ENCODE measurements at places on chromosomes 6 and 20.

DNA sequence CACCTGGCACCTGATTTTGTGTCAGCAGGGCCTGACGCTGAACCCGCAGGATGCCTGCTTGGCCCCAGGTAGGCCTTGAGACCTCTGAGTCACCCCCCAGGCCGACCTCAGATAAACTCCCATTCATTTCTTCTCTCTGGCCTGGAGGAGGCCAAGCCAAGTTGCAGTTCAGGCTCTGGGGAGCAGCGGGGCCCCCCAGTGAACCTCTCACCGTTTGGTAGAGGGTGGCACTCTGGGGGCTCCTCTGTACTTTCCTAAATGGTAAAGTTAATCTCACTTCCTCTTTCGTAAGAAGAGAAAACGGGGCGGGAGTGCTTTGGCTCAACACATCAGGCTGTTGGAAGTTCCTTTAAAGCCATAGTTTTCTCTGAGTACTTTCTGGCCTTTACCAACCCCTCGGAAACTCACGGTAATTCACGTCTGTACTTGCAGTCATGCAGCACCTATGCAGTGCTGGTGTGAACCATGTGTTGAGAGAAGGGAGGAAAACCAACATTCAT is 2.8 kb downstream of the SIRPA start:
- no peak for DNase-seq

DNA sequence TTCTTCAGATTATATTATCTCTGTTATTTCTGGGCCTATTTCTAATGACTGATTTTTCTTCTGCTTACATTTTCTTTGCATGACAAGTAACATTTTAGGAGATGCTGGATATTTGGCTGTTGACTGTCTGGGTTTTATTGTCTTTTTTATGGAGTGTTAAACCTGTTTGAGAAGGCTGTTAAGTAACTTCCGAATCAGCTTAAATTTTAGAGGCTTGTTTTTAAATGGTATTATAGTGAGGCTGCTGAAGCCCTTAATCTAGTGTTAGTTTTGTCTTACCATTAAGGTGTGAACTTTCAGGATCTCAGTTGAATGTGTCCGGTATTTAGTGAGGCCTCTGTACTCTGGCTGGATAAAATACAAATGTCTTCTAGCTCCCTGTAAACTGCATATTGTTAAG is 109.8 kb downstream of the EYA4 start:
- no peak for DNase-seq

DNA sequence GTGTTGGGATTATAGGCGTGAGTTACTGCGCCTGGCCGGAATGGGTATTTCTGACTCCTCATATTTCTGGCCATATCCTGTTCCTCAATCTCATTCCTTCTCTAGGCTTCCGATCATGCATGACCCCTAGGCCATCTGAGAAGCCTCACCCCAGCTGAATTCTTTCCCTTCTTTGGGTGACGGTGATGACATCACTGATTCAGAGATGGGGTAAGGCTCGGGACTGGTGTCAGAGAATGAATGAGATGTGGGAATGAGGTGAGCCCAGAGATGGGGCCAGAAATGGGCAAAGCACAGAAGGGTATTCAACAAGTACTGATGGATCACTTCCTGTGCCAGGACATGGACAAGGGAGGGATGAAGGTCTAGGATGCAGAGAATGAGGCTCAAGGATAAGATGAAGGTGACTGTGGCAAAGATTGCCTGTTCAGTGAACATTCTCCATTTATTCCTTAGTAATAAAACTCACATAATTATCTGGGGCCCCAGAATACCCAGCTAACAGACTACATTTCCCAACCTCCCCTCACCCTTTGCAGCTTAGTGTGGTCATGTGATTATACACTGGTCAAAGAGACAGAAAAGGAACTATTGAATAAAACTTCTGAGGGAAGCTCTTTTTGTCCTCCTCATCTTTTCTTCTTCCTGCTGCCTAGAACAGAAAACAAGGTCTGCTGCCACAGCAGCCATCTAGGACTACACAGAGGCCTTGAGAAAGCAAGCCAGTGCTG is 39.6 kb downstream of the KIAA0319 start:
- DNase-seq, result no peak

DNA sequence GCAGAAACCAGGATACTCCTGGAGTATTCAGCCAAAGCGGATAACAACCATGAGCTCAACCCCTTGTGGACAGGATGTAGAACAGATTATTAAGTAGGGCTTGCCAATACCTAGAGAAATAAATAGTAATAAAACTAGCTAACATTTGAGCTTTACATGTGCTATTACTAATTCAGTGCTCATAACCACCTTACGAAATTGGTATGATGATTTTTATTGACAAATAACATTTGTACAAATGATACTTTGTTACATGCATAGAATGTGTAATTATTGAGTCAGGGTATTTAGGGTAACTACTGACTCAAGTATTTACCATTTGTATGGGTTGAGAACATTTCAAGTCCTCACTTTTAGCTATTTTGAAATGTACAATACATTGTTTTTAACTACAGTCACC is 287.9 kb downstream of the CDC5L start:
- no peak for DNase-seq

DNA sequence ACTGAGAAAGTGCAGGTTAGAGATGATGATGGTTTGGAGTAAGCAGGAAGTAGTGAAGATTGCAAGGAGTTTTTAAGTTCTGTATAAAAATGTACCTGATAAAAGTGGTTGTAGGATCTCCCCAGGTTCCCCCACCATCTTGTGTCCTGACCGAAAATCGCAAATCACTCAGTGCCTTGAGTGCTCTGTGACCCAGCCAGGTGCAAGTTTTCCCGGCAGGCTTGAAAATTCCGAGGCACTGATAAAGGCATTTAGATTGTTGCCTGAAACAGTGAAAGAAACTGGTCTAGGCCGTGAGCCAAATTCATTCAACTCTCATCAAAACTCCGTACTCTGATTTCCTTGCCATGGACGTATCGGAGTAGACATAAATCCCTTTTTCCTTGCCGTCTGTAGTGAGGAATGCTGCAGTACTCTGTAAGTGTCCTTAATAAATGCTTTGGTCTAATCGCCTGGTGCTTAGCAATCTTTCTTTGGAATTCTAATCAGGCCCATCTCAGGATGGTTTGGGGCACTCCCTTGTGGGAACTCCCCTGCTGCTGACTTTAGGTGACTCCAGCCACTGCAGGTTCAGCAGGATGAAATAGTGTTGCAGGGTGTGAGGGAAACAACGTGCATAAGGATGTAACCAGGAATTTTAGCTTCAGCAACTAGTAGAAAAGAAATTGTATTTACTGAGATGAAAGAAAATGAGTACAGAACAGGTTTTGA is 1199.8 kb upstream of the MAP3K7 start:
- DNase-seq, result no peak

GRCh38 chr6:111764238-111765175 is 108.7 kb downstream of the FYN start:
- no peak for DNase-seq

DNA sequence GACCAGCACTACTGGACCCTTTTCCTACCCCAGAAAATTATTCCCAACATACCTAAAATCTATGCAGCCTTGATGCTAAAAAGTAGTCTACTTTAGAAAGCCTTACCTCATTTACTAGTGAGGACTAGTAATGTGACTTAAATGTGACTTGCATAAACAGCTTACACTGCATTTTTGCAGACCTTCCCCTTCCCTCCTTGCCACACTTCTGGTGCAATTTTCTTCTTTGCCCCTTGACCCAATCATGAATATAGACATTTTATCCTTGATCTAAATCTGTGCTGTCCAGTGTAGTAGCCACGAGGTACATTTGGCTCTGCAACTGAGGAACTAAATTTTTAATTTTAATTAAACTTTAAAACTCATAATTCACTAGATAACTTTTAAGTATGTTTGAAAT is 7.0 kb upstream of the ZKSCAN8 start:
- DNase-seq, result no peak

- peak; percentile 42 for DNase-seq
These were observed 29.8 kb downstream of the DCBLD1 start for GRCh38 chr6:117512056-117512828.

DNA sequence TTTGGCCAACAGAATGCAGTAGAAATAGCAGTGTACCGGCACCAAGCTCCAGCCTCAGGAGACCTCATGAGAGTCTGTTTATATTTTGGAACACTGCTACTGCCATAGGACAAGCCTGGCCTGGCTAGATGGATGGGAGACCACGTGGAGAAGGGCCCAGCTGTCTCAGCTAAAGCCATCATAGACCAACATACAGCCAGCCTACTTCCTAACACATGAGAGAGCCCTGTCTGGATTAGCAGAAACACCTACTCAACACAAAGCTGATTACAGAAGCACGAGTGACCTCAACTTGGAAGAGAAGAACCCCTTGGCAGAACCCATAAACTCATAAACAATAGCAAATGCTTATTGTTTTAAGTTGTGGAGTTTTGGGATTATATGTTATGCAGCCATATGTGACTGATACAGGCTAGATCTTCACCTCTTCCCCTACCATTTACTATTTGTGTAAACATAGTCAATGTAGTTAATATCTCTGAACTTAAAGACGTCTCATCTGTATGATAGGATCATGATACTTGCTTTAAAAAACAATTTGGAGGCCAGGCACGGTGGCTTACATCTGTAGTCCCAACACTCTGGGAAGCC is 199.4 kb upstream of the ZNF217 start:
- no peak for DNase-seq

DNA sequence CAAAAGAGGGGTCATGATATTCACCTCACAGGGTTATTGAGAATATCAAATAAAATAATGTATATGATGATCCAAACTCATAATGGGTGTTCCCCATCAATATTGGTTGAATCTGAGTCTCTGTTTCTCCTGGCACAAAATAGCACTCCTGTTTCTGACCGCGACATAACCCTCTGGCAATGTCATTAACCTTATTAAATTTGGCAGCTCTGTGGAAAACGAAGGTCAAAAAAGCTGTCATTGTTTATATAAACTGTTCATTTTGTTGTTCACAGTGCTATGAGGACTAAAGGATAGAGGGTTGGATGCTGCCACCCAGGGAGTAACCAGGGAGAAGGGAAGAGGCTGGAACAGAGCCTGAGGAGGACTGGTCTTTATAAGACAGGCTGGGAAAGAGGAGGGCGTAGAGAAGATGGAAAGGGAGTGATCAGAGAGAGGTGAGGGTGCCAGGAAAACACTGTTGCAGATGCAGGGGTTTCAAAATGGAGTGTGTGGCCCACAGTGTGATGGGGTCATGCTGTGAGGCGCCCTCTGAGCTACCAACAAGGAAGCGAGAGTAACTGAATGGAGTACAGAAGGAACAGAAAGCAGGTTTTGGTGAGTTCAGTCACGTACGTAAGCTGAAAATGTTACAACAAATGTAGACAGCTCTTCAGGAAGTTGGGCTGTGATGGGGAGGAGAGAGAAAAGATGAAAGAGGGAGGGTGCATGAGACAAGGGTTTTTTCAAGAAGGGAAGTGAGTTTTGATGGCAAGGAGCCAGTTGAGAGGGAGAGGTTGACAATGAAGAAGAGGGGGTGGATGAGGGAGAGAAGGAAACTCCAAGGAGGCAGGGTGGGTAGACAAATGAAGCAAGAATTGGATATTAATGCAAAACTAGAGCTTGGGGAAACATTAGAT is 251.6 kb upstream of the TAB2 start:
- no peak for DNase-seq

- DNase-seq, result peak; percentile 4
These were observed 350.9 kb upstream of the NRSN1 start for GRCh38 chr6:23775127-23775526.

GRCh38 chr6:72032086-72032485 is 145.7 kb downstream of the RIMS1 start:
- DNase-seq, result peak; percentile 75

DNA sequence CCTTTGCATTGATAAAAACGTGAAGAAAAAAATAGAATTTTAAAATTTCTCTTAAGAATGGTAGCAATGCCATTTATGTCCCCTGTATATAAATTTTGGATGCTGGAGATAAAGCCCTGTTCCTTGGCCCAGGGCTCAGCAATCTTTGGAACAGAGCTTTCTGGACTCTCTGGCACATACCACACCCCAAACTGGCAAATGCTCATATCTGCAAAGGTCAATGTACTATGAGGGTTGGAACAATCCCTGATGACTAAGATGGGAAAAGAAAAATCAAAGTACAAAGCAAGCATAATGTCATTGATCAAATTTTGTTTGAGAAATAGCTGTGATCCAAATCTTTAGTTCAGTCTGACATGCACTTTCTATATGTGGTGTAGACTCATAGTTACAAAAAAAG is 158.1 kb upstream of the HCRTR2 start:
- DNase-seq, result no peak

- no peak for DNase-seq
These were observed 235.1 kb upstream of the RREB1 start for GRCh38 chr6:6872459-6873344.

DNA sequence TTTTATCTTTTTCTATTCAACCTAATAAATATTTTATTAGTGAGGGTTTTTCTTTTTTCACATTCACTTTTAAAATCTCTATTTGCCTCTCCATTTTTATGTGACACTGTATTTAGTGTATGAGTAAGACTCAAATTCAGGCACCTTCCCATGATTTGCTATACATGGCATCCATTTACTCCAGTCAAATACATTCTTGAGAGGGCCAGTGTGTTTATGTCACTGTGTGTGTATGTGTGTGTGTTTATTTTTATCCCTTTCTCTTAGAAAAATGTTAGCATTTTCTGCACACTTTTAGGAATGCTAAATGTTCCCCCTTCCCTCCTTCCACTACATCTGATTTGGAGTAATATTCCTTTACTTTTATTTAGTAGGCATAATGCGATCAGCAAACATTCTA is 290.0 kb downstream of the PACRG start:
- no peak for DNase-seq

GRCh38 chr6:118810420-118811027 is 83.4 kb upstream of the ASF1A start:
- DNase-seq, result no peak

DNA sequence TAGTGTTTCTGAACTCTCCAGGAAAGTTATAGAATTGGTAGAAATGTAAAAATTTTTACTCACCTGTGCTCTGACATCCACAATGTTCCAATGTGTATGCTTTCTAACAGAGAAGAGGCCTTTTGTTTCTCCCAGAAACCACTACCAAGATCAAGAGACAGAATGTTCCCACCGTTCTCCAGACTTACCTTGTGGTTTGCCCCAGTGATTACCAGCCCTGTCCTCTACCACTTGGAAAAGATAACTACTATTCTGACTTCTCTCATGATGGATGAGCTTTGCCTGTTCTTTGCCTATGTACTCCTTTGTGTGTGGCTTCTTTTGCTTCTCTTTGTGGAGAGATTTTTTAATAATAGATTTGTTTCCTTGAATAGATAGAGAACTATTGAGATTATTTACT is 173.0 kb upstream of the SCGN start:
- DNase-seq, result no peak

GRCh38 chr6:5302995-5303622 is 41.8 kb downstream of the FARS2 start:
- DNase-seq, result peak; percentile 63

Measured in Daoy (cell line).